NCI-H2171 treated with DMSO at 0.1 percent for 48 hours (cell line): ENCODE measurements at places on chromosomes 1 and 21.

DNA sequence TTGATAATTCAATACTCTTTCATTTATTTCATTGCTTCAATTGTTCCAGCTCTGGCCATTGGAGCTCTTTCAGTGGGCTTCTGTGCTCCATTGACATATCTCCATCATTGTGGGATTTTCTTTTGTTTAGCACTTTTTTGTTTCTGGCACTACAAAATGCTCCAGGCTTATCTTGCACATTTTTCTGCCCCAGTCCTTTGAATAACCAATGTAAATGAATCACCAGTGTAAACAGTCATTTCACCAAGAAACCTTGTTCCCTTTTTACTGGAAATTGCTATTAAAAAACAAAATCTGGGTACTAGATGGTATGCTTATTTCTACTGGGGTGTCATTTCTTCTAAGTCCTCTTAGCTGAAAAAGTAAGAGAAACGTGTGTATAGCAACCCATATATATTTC is 173.0 kb upstream of the LYPLAL1 start:
- DNase-seq = no peak

- DNase-seq = no peak
Observed at GRCh38 chr1:29664711-29665110, 428.4 kb downstream of the PTPRU start.

GRCh38 chr1:66253330-66253921 is 280.5 kb upstream of the SGIP1 start:
- peak; percentile 70 for DNase-seq

DNA sequence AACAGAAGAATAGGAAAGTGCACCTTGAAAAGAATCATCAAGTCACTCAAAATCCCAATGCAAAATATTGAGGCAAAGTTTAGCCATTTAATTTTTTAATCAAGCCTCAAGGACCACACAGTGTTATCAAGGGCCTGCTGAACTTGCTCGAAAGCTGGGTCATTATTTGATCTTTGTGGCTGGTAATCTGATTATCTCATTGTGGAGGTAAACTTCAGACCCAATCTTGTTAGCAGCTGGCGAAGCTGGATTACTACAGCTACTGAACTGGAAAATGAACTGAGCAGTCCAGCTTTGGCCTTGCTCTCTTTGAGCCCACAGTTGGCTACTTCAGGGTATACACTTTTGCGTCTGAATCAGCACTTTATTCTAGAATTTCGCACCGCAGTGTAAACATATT is 94.4 kb downstream of the BARHL2 start:
- DNase-seq = no peak

DNA sequence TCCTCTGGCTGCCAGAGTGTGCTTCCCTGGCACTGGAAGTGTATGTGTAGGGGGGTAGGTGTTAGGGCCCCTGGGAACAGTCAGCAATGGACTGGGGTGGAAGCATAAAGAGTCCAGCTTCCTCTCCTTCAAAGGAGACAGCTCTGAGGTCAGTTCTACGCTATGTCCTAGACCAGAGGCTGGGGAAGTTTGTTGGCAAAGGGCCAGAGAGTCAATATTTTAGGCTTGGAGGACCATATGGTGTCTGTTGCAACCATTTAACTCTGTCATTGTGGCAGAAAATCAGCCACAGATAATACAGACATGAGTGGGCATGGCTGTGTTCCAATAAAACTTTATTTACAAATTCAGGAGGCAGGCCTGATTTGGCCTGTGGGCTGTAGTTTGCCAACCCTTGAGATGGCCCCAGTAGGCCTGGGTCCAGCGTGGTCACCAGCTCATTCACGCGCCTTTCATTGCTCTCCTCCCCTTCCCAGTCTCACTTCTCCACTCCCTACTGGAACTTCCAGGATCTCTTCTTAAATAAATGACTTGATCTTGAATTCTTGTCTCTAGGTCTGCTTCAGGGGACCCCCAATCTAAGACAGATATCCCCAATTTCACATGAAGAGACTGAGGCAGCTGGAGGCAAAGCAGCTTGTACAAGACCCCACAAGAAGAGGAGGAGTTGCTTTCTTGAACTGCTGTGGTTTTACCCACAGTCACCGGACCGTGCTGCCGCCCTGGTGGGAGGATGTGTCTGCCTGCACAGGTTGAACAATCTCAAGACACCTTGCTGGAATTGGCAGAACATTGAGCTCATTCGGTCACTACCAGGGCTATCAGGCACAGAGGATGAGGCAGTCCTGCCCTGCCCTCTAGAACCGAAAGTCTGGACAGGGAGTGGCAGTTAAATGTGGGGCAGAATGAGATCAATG is 162.4 kb upstream of the POU3F1 start:
- peak; percentile 61 for DNase-seq

DNA sequence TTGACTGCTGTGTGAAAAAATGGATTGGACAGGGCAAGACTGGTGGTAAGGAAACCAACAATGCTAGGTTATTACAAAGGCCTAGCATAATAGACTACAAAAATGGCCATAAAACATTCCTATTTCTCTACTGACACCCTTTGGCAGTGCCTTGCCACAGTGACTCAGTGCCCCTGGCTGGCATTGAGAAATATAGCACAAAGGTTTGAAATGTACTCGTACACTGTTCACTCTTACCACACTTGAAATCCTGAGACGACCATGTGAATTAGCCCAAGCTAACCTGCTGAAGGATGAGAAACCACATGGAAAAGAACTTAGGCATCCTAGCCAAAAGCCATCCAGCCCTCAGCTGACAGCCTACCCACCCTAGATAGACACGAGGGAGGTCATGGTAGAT is 149.8 kb upstream of the PALMD start:
- no peak for DNase-seq

DNA sequence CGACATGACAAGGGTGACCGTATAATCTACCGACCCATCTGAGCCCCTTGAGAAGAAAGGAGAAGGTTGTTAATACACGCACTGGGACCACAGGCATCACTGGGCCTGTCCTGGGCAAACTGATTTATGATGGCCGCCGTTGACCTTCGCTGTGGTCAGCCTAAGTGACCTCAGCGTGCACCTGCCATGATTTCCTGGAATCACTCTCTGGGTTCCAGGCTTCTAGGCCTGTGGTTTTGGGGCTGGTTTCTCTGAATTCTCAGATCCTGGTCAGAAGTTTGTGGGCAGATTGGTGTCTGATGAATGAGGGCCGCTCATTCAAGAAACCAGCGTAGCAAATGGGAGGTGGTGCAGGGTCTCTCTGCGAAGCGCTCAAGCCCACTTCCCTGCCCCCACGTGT is 64.0 kb downstream of the SIK1 start:
- no peak for DNase-seq

GRCh38 chr1:57934745-57935144 is 510.9 kb upstream of the DAB1 start:
- no peak for DNase-seq

DNA sequence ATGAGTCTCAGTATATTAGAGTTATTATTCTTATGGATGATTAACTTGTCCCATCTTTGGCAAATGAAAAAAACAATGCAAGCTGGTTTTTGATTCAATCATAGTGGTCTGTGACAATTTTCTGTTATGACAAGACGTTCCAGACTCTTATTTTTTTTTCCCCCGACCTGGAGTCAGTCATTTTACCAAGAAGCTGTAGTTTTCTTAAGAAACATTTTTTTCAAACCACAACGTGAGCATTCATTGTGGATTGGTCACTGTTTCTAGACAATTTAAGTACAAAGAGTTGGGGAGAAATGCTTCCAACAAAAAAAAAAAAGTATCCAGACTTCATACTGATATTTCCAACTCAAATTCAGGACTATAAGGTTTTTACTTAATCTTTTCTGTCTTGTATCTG is 8.0 kb upstream of the ANGPTL3 start:
- DNase-seq = no peak

DNA sequence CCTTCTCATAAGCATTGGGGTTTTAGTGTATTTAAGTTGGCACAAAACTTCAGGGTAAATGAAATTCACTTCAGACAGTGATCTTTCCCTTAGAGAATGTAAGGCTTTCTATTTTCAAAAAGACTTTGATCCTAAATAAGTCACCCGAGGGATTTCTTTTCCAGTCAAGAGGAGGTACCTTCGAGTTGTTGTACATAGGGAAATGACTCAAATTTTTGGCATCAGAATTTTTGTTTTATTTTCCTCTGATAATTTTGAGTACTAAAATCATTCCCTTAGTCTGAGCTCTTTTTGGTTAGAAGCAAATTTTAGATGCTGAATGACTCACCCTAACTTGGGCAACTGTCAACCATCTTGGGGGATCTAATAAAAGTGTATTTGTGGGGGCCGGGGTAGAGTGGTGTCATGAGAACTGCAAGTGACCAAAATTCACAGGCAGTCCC is 193.9 kb downstream of the DHRS3 start:
- no peak for DNase-seq

GRCh38 chr1:112144733-112145426 is 155.4 kb upstream of the KCND3 start:
- peak; percentile 30 for DNase-seq
